ENCODE measurements at places on chromosomes 12 and 14. TPM values are rescaled to one million over a fixed set of nuclear protein-coding genes. Genes with fewer than 3 reads are reported as not detected.

Gene OTUB2
- 0.12 TPM for total RNA-seq

Gene METTL25
- 8.6 TPM for total RNA-seq

Gene RNF212B
- not detected for total RNA-seq

Gene RBMS2
- 11.8 TPM for total RNA-seq

Gene STAC3
- total RNA-seq: 1,676 TPM

Gene ASPG
- 0.84 TPM for total RNA-seq

Gene NRIP2
- 2.4 TPM for total RNA-seq

Gene CISTR
- total RNA-seq: not detected

Gene ACAD10
- total RNA-seq: 10.9 TPM

Gene AKAP6
- 145 TPM for total RNA-seq

Gene WDHD1
- 2.0 TPM for total RNA-seq

Gene PMCH
- not detected for total RNA-seq

- no peak for DNase-seq
Observed at GRCh38 chr12:48810903-48811431, 7.3 kb upstream of the CACNB3 start.

DNA sequence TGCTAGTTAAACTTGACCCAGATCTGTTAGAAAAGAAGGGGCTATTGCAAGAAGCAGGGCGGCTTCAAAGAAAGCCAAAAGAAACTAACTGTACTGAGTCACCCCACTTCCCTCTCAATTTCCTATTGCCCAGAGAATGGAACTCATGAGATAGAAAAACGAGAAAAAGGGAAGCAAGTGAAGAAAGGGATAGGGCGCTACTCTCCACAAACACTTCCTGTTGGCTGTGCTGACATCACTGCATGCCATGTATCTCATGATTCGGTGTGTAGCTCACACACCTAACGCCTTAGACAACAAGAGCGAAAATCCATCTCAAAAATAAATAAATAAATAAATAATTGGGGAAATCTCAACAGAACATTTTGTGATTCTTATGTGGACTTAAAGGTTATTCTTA, 13.0 kb upstream of the P2RX4 start:
- DNase-seq: no peak

DNA sequence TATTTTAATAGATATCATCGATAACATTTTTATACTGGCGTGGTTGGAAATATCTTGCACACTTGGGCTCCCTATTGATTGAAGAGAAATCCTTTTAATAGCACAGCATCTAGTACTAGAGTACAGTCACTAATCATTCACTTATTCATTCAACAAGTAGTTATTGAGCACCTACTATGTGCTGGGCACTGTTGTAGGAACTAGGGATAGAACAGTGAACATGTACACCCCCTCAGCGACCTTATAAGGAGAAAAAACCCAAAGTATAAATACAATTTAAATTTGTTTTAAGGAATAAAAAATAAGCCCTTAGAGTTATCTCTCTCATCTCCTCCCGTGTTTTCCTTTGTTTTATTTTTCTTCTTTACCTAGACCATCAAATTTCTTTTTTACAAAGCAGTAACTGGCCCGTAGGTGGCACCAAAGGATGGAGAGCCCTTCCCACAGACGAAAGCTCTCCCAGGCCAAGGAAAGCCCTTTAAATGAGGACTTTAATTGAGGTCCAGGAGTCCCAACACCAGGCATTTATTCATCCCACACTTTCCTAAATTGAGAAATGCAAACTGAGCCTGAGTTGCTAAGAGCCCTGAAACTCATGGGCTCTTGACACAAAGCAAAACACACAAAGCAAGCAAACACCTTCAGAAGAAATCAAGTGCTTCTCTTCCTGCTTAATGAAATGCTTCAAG, 29.0 kb downstream of the PEBP1 start:
- no peak for DNase-seq

- DNase-seq: no peak
Observed at GRCh38 chr14:76502219-76502618, 126.3 kb downstream of the ESRRB start.

GRCh38 chr12:3405821-3406220, 85.2 kb upstream of the PRMT8 start:
- DNase-seq: no peak

DNA sequence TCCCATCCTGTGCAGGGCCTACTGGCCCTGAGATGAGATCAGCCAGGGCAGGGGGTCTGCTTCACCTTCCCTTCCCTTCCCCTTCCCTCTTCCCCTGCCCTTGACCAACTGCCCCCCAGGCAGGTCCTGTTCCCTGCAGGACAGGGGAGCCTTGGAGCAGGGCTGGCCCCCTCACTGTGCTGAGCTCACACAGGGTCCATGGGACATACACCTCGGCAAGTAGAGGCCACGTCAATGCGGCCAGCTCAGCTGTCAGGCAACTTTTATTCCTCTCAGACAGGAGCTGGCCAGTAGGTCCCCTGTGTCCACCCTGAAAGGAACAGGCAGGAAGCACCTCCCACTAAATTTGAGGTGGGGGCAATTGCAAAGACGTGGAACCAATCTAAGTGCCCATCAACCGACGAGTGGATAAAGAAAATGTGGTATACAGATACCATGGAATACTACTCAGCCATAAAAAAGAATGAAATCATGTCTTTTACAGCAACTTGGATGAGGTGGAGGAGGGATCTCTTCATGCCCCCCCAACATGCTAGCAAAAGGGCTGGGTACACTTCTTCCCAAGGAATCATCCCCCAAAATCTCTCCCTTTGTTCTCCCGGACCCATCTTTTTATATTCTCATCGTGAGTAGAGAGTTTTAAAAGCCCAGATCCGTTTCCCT, 148.7 kb downstream of the BCL11B start:
- no peak for DNase-seq

- DNase-seq: no peak
Observed at GRCh38 chr14:88748288-88748687, 44.5 kb downstream of the EML5 start.

DNA sequence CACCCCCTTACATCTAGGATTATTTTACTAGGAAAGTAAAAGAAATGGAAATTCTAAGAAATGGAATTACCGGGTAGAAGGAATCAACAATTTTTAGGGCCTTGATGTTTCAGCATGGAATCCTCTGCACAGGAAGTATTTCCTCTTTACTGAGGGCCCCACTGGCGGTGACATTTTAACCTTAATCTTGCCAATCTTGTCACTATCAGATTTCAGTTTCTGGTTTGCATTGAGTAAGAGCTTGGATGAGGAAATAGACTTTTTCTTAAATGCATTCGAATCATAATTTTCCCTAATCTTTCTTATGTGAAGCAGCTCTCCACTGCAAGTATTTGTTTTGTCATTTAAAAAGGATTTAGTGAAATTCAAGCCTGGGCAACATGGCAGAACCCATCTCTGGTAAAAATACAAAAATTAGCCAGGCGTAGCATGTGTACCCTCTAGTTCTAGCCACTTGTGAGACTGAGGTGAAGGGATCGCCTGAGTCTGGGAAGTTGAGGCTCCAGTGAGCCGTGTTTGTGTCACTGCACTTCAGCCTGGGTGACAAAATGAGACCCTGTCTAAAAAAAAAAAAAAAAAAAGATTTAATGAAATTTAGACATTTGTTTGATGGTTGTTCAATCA, 40.7 kb downstream of the TPCN1 start:
- DNase-seq: no peak

- no peak for DNase-seq
Observed at GRCh38 chr14:22333422-22334274, 255.4 kb downstream of the DAD1 start.

- no peak for DNase-seq
Observed at GRCh38 chr12:800401-800800, 48.0 kb downstream of the WNK1 start.

DNA sequence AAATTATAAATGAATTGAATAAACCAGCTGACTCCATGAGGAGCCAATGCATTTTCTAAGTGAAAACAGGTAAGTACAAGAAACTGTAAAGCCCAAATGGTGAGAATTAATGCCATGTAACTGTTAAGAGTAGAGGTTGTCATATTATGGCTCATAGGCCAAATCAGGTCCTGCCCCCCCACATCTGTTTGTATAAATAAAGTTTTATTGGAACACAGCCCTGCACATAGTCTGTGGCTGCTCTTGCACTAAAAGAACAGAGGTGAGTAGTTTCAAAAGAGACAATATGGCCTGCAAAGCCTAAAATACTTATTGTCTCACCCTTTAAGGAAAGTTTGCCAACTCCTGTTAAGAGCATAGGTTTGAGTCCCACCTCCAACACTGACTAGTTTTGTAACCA, 140.5 kb upstream of the SRRM4 start:
- DNase-seq: no peak

DNA sequence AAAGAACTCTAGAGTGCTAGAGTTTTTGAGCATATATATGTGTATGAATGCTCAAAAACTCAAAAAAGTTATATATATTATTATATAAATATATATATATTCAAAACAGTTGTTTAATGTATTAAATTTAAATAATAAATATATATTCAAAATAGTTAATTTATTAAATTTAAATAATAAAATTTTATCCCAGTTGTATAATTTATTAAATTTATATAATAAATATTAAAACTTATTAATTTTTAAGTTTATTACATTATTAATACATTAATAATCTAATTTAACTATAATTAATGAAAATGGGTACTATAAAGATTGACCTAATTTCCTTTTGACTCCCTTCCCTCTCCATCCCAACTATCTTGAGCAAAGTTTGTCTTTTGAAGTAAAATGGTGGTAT, 97.8 kb downstream of the RERG start:
- no peak for DNase-seq

DNA sequence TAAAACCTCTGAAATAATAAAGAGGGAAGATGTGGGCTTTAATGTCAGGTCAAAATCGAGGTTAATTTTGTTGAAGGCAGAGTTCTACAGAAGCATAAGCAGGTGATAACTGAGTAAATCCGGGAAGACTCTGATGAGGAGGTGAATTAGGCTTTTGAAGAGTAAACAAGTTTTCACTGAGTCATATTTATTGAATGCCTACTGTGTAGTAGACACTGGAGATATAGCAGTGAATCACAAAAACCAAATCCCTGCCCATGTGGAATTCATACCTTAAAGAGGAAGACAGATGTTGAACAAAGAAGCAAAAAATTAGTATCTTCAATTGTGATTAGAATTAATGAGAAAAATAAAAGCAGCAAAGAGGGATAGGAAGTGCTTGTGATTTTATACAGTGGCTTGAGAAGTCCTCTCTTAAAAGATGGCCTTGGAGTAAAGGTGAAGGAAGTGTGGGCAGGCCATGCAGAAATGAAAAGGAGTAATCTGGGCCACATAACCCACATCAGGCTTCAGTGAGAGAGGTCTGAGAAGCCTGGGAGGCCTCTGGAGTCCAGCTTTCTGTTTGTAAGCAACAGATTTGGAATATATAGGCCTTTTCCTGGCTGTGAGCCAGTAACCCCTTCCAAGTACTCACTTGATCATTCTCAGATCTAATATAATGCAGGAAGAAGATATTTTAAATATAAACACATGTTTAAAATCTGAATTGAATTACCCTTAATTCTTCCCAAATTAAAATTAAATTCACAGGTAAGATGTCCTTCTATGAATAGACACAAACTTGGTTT, 46.7 kb downstream of the BHLHE41 start:
- no peak for DNase-seq

- no peak for DNase-seq
Observed at GRCh38 chr14:69331206-69331605, 66.9 kb downstream of the ERH start.

- DNase-seq: no peak
Observed at GRCh38 chr14:21096438-21096837, 2.0 kb downstream of the ZNF219 start.

- no peak for DNase-seq
Observed at GRCh38 chr12:14611640-14612203, 44.0 kb upstream of the PLBD1 start.

DNA sequence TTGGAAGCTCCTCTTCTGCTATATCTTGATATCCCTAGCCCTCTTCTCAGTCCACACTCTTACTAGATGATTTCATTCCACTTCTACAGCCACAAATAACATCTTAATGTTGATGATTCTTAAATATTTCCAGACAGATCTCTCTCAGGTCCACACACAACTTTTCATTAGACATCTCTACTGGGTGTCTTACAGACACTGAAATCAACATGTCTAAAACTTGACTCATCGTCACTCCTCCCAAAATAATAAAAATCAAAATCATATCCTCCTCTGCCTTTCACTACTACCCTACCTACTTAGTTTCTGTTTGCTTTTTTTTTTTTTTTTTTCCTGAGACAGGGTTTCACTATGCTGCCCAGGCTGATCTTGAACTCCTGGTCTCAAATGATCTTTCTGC, 11.9 kb downstream of the PRDM4 start:
- no peak for DNase-seq

DNA sequence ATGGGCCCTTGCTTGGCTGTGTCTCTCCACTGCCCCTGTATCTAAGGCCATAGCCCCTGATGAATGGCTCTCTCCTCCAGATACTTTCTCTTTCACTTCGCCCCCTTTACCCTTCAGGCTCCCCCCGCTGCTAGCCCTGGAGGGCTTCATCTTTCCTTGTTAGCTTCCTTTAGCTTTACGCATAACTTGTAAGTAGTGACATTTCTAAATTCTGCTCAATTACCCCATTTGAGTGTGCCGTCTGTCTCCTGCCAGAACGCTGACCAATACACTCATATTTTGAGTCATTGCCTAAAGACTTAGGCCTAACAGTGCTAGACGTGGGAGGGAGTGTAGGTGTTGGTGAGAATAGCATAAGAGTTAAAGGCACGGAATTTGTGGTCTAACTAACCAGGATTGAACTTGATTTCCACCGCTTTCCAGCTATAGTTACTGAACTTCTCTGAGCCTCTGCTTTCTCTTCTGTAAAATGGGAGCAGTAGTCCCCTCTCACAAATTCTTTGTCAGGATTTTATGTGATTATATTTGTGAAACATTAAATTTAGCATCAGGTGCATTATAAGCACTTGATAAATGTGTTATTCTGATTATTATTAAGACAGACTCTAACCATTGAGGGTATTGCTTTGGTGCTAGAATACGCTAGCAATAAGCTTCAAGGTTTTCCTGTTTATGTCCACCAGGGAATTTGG, 129.3 kb downstream of the ZFP36L1 start:
- no peak for DNase-seq

DNA sequence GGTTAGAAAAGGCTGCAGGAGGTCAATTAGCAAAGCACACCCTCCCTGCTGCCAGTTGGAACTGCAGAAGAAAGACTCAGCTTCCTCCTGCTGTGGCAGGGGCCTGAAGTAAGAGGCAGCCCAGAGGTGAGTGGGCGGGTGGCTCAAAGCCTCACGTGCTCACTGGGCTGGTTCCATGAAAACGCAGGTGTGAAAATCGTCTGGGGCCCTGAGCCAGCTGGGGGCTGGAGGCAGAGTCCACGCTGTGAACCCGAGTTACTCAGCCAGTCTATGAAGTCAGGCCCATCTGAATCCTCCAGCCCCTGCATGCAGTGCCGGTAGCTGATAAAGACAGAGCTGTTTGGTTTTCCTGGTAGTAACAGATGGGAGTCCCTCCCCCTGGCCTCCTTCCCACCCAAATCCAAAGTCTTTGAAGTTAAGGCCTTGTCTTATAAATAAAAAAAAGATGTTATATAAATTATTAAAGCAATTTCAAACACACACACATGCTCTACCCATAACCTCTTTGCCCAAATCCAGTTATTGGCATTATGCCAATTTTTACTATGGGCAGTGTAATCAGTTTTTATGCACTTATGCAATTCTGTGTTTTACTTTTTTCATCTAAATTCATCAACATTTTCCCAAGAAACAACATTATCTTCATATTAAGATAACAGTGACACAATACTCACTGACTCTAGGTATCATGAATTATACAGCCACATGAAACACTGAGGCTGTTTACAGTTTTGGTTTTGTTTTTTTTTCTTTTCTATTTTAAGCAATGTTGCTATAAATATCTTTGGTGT, 57.9 kb upstream of the PNMA1 start:
- peak; percentile 76 for DNase-seq

Measured in psoas muscle (tissue), 8 donors.